ENCODE measurements at places on chromosomes 5 and 9. TPM values are rescaled to one million over a fixed set of nuclear protein-coding genes. Genes with fewer than 3 reads are reported as not detected.

Gene PDCD1LG2
- total RNA-seq = 0.25 TPM

Gene ENHO
- 0.61 TPM for total RNA-seq

Gene UAP1L1
- total RNA-seq = 29.6 TPM

Gene CCDC192
- total RNA-seq = not detected

Gene INSL4
- total RNA-seq = not detected

Gene IL7R
- 81.4 TPM for total RNA-seq

Gene TMEM215
- total RNA-seq = not detected

Gene ECPAS
- total RNA-seq = 88.8 TPM

Gene DIPK1B
- total RNA-seq = not detected

Gene CSF1R
- total RNA-seq = not detected

Gene PPP1R2B
- 0.10 TPM for total RNA-seq

Gene BTNL9
- not detected for total RNA-seq

Gene DAB2IP
- total RNA-seq = 0.08 TPM

Gene PDE6A
- not detected for total RNA-seq

Gene BRINP1
- total RNA-seq = not detected

Gene CACFD1
- total RNA-seq = 0.97 TPM

Gene GALNT12
- total RNA-seq = 6.9 TPM

Gene PBX3
- total RNA-seq = 14.7 TPM

Gene LCN1
- not detected for total RNA-seq

Gene COL15A1
- total RNA-seq = 0.02 TPM

Gene SPATA31A6
- total RNA-seq = not detected

Gene TEX48
- total RNA-seq = 0.69 TPM

Gene LAMC3
- total RNA-seq = 0.19 TPM

Gene PLAC8L1
- 0.71 TPM for total RNA-seq

Gene PCDHA4
- total RNA-seq = not detected

Gene OR4F3
- total RNA-seq = not detected

Gene SIL1
- total RNA-seq = 26.3 TPM

Gene FLT4
- total RNA-seq = 4.4 TPM

Gene SPATA31A3
- total RNA-seq = not detected

Gene MEIKIN
- total RNA-seq = not detected

Gene ASPN
- total RNA-seq = not detected

Gene VAV2
- 6.2 TPM for total RNA-seq

All from activated CD8-positive, alpha-beta memory T cell treated with anti-CD3 and anti-CD28 coated beads for 36 hours (primary cell).